Activated gamma-delta T cell treated with Interleukin-2 at 50 U/mL for 16 hours (primary cell): ENCODE measurements at places on chromosomes 16 and 17.

DNA sequence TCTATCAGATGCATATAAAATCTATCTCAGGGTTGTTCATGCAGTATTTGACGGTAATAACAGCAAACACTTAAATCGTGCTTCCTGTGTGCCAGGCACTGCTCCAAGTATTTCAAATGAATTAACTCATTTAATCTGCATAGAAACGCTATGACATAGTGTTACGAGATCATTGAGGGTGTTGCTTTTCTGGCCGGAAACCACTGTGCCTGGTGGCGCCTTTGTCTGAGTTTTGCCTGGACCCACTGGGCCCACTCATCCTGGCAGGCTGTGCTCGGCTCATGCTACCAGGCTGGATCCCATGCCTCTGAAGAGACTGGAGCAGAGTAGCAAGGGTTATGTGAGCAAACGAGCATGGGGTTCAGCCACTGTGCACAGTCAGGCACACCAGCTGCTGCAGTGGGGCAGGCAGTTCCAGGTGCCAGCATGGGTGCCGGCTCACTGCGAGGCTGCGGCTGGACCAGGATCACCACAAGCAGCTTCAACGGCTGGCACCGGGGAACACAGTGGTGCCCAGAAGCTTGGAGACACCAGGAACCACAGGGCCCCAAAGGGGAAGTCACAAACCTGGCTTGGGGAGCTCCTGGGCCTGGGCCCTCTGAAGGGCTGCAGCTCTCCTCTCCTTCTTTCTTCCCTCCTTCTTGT lies 45.9 kb upstream of the CLEC19A start:
- DNase-seq, result no peak

GRCh38 chr16:64469906-64470702 lies 651.8 kb downstream of the CDH11 start:
- no peak for DNase-seq

- DNase-seq, result no peak
Observed at GRCh38 chr17:78675836-78676235, 98.6 kb upstream of the DNAH17 start.

DNA sequence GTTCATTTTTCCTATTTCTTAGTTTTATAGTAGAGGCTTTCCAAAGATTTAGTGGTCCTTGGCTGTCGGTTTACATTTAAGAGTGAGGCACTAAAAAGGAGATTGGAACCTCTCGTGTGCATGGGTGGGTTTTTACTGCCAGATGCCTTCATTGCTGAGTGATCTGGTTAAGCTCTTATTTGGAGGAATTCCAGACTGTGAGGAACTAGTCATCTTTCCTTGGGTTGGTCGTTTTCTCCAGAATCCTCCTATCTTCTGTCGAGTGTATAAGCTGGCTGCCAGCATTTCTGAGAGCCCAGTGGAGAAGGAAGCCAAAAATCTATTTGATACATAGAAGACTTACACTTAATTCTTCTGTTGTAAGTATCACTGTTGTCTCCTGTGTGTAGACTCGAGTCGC lies 22.6 kb downstream of the IST1 start:
- no peak for DNase-seq

GRCh38 chr17:72575542-72576233 lies 454.9 kb downstream of the SOX9 start:
- no peak for DNase-seq

DNA sequence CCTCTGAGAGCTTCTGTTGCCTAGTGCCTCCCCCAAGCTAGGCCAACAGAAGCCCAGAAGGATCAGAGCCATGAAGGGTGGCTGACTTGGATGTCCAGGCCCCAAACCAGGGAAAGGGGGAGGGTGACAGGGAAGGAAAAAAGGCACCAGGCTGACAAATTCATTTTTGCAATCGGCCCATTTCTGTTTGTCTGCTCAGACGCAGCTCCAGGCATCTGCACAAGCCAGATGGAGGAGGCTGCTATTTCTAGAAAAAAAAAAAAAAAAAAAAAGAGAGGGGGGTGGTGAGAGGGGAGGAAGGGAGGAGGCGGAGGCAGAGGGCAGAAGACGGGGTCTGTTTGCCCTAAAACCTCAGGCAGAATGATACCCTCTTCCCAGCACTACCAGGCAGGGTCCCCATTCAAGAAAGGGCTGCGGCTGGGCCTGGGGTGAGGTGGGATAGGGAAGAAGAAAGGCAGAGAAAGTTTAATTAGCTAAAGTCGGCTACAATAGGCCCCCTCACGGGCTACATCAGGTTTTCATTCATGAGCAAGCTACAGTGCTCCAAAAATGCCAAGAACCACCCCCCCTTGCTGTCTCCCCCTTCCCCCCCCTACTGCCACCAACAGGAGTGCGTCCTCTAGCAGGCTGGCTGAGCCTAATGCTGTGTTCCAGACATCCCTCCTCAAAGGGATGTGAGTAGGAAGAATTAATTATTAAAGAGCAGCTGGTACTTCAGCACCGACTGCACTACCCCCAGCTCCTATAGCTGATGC lies 2.4 kb downstream of the HDAC5 start:
- DNase-seq, result no peak

GRCh38 chr16:69266334-69267063 lies 44.7 kb upstream of the VPS4A start:
- no peak for DNase-seq

- no peak for DNase-seq
Observed at GRCh38 chr16:22007159-22007508, 777 bp upstream of the MOSMO start.

DNA sequence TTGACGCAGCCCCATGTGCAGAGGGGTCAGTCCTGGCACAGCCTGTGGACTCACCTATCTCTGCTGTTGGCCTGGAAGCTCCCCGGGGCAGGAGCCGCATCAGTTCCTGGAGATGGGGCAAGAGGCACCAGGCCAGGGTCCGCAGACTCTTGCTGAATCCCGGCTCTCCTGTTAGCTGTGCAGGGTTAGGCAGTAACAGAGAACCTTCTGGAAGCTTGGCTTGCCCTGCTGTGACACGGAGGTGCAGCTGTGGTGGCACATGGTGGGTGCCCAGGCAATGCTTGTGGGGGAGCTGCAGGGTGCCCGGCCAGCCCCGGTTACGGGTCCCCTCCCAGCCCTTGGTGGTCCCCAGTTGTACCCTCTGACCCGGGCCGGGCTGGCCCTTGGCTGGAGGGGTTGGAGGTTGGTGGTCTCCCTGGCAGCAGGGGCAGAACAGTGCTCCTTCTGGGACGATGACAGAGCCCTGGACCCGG lies 26.0 kb upstream of the ZNF469 start:
- DNase-seq, result no peak

GRCh38 chr16:69724414-69724873 lies 1.9 kb downstream of the NQO1 start:
- no peak for DNase-seq

- no peak for DNase-seq
Observed at GRCh38 chr17:72705905-72706395, 386.5 kb downstream of the SLC39A11 start.

- no peak for DNase-seq
Observed at GRCh38 chr17:40722241-40722640, 18.7 kb upstream of the KRT24 start.

- DNase-seq, result no peak
Observed at GRCh38 chr17:40134184-40134583, 6.2 kb upstream of the CASC3 start.

DNA sequence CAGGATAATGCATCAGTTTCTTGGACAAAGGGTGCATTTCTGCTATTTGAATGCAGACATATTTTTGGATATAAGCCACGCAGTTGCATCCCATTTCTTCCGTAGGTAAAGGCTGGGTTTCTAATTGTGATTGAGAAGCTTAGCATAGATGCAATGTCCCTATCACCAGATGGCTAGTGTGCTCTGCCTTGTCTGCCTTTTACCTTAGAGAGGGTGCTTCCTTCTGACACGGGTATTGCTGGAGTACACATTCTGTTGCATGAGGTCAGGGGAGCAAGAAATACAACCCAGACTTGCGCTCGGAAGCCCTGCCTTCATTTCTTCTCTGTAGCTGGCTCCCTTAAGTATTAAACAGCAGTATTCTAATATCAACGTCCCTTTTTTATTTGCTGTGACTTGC lies 337.4 kb downstream of the WWOX start:
- no peak for DNase-seq

- DNase-seq, result no peak
Observed at GRCh38 chr17:4326608-4327007, 39.9 kb downstream of the UBE2G1 start.

DNA sequence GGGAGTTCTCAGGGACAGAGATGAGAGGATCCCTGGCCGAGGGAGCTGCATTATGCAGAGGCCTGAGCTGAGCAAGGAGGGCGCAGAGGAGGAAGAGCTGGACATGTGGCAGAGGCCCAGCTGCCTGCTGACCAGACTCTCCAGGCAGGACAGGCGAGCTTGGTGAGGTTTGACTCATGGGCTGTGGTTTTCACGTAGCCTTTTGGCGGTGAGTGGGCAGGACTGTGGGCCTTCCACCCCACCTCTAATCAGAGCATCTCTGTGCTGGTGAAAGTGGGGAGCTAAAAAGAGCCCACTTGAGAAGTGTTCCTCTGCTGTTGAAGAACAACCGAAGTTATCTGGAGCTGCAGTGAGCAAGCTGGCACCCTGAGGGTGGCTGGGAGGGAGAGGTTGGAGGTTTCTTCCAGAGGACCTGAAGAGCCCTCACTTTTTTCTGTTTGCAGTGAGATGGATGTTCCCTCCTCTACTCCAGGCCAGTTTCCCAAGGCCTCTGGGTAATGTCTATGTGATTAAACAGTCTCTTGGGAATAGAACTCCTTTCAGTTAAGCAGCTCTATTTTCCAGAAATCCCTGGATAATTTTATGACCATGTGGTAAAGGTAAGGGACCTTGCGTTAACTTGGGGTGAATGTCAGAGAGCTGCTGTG lies 11.9 kb downstream of the EPN2 start:
- DNase-seq, result no peak

DNA sequence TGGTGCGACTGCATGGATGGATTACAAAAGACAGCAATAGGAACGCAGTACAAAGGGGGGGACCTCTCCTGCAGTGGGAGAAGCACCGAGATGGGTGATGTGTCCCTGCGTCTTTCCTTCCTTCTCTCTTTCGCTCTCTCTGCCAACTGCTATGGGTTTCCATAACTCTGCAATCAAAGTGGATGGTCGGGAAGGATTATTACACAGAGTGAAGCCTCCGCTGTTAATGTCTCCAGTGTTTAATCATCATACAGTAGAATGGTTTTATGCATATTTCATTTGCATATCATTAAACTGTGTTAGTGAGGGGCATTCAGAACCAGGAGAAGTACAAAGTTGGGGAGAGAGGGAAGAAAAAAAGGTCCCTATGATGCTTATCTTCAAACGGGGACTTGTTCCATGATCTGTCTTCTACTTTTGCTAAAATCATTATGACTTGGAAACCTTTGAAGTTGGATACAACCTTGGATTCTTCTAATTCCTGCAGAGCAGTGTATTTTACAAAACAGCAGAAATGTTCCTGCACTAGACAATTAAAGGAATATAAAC lies 255.9 kb upstream of the PMFBP1 start:
- DNase-seq, result no peak

DNA sequence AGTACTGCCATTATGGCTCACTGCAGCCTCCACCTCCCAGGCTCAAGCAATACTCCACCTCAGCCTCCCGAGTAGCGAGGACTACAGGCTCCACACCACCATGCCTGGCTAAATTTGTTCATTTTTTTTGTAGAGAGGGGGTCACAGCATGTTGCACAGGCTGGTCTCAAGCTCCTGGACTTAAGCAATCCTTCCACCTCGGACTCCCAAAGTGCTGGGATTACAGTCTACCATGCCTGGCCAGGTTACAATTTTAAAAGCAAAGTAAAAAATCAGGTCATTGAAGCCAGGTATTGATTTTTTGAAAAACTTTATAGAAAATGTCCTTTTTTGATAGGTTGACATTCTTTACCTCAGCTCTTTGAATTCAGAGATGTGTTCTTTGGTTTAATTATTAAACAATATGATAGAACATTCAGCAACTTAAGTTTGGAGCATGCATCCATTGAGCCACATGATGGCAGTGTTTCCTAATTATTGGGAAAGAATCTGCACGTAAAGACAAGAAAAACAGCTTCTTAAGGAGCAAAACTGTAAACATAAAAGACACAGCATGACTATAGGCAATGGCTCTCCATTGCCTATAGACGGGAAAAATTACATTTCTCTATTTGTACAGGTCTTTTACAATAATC lies 1.7 kb upstream of the SLC16A11 start:
- DNase-seq, result peak; percentile 42

GRCh38 chr17:59698143-59698542 lies 9.1 kb downstream of the PTRH2 start:
- DNase-seq, result no peak

DNA sequence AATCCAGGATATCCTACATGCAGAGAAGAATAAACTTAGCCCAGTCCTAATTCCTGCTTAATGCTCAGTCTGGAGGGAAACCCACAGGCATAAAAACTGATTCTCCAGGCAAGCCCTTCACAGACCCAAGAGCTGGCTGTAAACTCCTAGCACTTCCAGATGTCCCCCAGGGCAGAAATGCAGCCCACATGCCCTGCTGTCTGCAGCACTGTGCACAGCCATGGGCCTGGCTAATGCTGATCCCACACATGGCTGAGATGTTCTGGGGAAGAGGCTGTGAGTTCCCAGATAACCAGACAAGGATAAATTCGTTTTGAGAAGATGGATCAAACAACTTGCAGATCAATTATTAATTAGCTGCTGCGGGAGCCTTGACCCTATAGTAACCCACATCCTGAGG lies 148.4 kb downstream of the AATF start:
- DNase-seq, result no peak

DNA sequence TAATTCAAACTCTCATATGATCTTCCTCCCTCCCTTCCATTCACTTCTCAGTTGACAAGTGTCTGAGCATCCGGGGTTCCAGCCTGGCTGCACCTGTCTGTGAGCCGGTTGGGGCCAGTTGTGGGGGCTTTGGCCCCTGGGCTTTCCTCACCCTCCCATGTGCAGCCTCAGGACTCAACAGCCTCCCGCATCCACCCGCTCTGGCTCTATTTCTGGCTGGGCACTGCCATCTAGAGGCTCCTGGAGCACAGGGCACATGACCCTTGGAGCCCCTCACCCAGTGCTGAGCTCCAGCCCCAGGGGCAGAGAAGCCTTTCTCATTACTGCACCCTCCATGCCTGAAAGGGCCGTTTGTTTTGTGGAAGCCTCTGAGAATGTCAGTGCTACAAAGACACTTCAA lies 43.3 kb downstream of the HAPSTR1 start:
- peak; percentile 52 for DNase-seq

- no peak for DNase-seq
Observed at GRCh38 chr17:78476973-78477372, 98.5 kb downstream of the PGS1 start.

GRCh38 chr16:52367821-52368220 lies 179.1 kb downstream of the TOX3 start:
- DNase-seq, result no peak

- peak; percentile 81 for DNase-seq
Observed at GRCh38 chr17:3963237-3964201, 718 bp downstream of the ATP2A3 start.

GRCh38 chr17:52648995-52649394 lies 490.5 kb upstream of the CA10 start:
- DNase-seq, result no peak

DNA sequence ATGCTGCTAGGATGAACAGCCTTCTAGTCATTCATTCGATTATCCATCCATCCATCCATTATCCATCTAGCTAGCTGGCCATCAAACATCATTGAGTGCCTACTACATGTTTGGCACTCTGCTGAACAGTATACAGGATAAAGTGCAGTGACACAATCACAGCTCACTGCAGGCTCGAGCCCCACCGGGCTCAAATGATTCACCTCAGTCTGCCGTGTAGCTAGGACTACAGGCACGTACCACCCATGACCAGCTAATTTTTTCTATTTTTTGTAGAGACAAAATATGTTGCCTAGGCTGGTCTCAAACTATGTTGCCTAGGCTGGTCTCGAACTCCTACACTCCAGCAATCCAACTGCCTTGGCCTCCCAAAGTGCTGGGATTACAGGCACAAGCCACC lies 50.0 kb downstream of the SSH2 start:
- DNase-seq, result no peak
